ENCODE measurements at places on chromosomes 5 and 9.

- peak; percentile 35 for DNase-seq
Observed at GRCh38 chr5:147479444-147479843, 30.4 kb downstream of the DPYSL3 start.

DNA sequence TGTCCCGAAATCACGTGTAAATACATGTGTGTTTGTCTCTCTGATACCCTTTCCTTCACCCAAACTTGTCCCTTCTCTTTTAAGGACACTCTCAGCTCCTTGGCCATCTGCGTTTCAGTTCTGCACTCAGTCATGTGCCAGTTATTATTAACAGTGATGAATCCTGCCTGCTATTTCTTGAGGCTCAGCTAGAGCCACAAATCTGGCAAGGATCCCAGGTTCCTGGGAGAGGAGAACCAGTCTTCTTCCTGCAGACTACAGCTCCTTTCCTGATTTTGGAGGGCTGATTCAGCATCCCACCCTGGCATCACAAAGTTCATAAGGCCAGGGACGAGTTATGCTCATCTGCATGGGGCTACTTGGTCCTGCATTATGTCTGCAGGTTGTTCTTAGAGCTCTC lies 5.6 kb downstream of the MAMDC2 start:
- DNase-seq, result peak; percentile 42

GRCh38 chr5:77991084-77991483 lies 214.9 kb upstream of the TBCA start:
- DNase-seq, result no peak

DNA sequence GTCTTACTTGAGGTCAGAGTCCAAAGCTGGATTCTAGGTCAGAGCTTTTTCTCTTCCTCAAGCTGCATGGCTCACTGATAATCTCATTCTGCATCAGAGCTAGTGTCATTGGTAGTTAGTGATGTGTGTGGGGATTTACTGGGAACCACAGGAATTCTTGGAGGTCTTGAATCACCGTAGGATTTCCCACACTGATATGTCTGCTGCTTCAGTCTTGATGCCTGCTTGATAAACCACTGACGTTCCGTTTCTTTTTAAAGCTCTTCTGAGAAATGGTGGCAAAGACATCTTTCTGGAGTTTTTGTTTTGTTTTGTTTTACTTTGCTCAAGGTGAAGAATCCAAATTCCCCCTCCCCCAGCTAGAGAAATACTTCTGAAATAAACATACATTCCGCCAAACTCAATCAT lies 1.2 kb upstream of the GARIN3 start:
- DNase-seq, result no peak

GRCh38 chr9:129309906-129310305 lies 131.8 kb upstream of the IER5L start:
- no peak for DNase-seq

DNA sequence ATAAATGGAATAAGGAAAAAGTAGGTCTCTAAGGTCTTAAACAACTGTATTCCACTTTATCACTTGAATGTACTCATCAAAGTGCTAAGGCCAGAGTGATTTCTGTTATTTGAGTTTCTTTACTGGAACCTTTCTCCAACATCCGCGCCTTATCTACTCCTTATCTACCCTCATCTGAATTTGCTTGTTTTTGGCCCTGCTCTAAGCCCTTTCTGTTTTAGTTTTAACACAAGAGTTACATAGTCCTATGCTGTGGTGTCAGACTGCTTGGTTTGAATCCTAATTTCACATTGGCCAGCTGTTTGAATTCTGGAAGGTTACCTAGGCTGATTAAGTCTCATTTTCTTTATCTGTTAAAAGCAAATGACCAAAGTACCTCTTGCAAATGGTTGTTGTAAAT lies 128.3 kb downstream of the PCSK5 start:
- no peak for DNase-seq

DNA sequence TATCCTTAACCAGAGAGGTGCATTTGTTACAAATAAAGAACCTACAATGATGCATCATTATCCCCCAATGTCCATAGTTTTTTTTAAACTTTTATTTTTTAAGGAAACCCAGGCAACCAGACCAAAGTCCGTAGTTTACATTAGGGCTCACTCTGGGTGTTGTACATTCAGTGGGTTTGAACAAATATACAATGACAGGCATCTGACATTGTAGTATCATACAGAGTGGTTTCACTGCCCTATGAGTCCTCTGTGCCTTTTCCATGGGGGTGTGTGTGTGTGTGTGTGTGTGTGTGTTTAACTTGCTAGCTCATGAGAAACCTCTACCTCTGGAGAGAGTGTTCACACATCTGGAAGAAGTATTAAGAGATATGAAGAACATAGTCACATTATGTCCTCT lies 141.5 kb downstream of the KDM4C start:
- DNase-seq, result no peak

DNA sequence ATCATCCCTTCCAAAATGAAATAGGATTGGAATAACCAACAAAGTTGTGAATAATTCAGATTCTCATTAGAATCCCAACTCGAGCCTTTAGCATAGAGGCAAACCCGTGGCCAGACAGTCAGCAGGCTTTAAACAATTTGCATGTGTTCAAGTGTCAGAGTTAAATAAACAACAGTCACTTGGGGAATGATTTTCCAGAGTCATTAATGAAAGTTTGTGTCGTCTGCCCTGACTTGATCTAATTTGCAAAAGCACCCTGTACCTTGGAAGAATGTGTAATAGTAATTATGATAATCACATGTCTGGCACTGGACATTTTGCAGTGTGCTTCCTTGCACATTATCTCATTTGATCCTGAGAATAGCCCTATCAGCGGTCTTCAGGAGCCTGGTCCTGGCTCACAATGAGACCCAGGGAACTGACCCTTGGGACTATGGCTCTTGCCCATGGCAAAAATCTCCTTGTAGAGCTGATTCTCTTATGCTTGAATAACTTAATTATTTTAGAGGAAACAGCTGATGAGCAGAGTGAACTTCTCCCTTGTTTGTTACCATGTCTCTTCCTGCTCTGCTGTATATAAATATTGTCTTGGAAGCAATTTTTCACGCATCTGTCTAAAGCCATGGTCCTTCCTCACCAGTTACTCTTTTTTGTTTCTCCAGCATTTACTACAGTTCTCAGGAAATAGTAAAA lies 272.7 kb downstream of the NR3C1 start:
- no peak for DNase-seq

DNA sequence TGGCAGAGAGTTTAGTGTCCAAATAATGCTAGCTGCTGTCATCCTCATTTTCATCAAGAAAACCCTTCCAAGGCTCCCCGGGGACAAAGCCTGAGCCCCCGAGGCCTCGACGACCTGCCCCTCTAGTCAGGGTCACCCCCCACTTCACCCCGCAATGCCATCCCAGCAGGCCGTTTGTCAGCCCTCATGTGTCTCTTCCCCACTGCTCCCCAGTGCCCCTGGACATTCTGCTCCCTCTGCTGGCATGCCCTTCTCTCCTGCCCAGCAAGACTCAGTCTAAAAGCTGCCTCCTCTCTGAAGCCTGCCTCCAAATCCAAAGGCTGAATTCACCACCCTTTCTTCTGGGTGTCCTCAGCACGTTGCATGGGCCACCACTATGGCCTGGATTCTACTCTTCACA lies 59.3 kb downstream of the PAX5 start:
- no peak for DNase-seq

DNA sequence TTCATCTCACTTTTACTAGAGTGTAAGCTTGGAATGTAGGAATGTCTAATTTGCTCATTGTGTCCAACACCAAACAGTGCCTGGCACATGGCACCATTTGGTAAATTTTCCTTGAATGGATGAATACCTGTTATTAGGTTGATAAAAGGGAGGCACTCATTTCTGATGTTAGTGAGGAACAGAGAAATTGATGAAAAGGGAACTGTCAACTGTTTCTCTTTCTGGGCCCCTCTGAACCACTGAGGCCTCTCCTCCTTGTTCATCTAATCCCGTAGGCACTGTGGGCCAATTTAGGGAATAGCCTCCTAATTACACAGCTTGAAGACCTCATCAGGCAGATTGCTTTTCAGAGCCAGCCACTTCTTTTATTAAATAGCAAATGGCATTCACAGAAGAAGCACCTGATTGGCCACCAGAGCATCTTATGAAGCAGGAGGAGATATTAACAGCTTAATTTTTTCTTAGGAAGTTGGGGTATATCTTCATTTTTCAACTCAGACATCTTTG lies 22.6 kb downstream of the MRRF start:
- no peak for DNase-seq

GRCh38 chr9:21833090-21833801 lies 30.8 kb downstream of the MTAP start:
- DNase-seq, result no peak

DNA sequence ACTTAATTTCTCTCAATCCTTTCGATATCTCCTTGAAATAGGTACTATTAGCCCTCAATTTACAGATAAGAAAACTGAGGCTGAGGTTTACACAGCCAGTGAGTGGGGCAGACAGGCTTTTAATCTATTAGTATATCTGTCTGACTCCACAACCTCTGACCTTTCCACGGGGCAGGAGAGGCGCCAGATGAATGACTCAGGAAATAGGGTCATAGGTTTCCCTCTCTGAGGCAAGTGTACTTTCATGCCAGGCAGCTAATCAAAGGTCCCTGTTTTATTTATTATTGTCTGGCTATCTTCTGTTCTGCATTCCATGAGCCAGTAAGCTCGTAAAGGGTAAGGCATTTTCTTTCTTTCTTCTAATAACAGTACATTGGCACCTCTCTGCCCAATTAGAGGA lies 79.6 kb upstream of the KLF4 start:
- no peak for DNase-seq

GRCh38 chr5:35308421-35308820 lies 78.1 kb upstream of the PRLR start:
- DNase-seq, result peak; percentile 99

GRCh38 chr9:6907772-6908381 lies 150.1 kb downstream of the KDM4C start:
- peak; percentile 27 for DNase-seq

DNA sequence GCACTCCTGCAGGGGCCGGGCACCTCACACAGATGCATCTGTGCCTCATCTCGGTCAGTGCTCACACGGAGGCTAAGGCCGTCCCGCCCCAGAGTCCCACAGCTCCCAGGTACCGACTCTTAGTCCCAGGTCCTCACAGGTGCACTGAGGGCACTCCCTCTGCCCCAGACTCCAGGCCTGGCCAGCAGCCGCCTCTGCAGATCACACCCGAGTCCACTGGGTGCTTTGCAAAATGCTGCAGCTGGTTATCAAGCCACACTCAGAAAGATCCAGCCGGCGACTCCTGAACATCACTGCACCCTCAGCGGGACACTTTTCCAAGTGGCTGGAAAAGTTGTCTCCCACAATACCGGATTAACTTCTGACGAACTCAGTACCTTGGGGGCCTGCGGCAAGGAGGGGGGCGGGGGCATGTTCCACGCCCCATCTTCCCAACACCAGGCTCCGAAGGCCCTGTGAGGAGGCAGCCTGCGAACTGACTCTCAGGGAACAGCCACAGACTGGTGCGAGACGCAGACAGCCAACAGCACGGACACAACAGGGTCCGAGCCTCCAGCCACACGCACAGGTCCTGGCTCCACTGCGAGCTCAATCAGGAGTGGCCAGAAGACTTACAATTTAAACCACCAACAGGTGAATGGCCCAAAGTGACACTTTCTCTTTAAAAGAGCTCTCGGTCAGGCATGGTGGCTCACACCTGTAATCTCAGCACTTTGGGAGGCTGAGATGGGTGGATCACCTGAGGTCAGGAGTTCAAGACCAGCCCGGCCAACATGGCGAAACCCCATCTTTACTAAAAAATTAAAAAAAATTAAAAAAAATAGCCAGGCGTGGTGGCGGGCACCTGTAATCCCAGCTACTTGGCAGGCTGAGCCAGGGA lies 4.0 kb downstream of the BRD3 start:
- no peak for DNase-seq

DNA sequence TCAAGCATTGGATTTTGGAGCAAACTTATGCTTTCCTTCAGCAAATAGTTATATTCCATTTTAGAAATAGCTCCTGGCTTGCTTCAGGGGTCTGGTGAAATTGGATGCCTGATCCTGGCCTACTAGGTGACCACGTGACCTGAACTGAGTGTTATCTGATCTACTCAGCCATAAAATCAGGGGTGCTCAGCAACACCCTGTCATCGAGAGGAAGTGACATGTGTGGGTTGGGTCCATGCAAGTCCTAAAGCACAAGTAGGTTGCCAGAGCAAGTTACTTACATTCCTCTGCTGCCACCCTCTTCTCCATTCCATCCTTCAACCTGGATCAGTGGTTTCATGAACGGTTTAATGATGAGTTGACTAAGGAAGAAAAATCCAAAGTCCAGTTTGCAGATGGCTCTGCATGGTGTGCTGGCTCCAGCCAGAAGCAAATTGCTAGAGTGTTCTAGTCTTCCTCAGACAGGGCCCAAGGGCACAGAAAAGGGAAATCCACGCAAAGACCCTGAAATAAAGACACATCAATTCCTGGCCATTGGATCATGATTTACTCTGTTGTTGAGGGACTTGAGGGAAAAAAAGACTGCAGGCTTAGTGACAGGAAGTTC lies 2.8 kb upstream of the FAM193B start:
- no peak for DNase-seq

All from NCI-H446 treated with DMSO at 0.1 percent for 48 hours (cell line).